ENCODE measurements at places on chromosomes 1 and 21.

GRCh38 chr1:97570691-97571090 lies 350.1 kb downstream of the DPYD start:
- no peak for DNase-seq

DNA sequence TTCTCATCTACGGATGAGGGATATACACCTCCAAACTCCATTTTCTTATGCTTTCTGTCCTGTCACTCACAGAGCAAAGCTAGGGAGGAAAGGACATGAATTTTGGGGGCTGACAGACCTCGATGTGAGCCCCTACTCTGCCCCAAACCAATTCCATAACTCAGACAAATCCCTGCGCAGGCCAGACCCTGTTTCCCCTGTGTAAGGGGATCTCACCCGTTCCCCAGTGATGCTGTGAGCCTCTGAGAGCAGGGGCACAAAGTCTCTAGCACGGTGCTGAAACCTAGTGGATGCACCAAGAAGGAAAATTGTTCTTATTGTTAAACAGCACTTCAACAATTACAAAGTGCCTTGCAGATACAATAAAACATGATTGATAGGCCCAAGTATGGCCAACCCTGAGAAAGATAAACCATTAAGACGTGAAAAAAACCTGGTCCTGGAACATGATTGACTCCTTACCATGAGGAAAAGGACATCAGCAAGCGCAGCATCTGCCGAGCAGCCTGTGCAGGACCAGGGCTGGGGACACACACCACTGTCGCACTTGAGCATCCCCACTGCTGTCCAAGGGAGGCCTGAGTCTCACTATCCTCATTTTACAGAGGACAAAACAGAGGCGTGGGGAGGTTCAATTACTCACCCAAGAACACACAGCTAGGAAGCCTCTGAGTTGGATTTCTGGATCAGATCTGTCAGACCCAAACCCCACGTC lies 137.8 kb downstream of the GLIS1 start:
- no peak for DNase-seq

GRCh38 chr1:21931171-21932093 lies 5.7 kb downstream of the HSPG2 start:
- DNase-seq: peak; percentile 56

DNA sequence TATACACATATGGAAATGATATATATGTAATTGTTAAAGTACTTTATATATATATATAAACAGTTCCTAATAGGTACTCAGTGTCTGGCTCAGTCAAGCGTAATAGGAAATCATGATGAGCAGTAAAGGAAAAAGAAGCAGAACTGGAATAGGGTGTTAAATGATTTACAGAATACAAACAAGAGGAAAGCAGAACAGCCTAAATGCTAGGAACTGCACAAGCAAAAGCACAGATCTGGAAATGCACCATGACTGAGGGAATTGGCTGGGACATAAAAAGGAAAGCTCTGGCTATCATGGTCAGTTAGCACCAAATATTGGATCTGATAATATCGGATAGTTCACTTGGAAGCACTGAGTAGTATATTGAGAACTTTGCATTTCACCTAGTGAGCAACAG lies 51.8 kb downstream of the SLC44A5 start:
- no peak for DNase-seq

GRCh38 chr21:15134701-15135470 lies 70.1 kb upstream of the NRIP1 start:
- no peak for DNase-seq

- no peak for DNase-seq
Observed at GRCh38 chr1:12436817-12437599, 181.0 kb downstream of the DHRS3 start.

DNA sequence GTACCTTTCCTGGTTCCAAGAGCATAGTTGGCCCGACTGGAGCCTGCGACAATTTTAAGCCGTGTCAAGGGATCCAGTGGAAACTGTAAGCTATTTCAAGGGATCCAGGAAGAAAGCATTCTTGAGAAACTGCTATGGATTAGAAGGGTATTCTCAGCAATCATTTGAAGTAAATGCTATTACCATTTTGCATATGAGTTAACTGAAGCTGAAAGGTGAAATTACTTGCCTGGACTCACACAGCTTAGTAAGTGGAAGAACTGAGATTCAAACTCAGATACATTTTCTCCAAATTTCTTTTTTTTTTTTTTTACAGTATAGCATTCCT lies 589 bp downstream of the ZNF684 start:
- DNase-seq: no peak

GRCh38 chr1:39301606-39302005 lies 97.1 kb downstream of the MACF1 start:
- DNase-seq: no peak

DNA sequence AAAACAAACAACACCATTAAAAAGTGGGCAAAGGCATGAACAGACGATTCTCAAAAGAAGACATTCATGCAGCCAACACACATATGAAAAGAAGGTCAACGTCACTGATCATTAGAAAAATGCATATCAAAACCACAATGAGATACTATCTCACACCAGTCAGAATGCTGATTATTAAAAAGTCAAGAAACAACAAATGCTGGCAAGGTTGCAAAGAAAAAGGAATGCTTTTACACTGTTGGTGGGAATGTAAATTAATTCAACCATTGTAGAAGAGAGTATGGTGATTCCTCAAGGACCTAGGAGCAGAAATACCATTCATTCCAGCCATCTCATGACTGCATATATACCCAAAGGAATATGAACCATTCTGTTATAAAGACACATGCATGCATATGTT lies 419.6 kb downstream of the NEGR1 start:
- no peak for DNase-seq

GRCh38 chr1:206004826-206005225 lies 1.6 kb upstream of the RAB7B start:
- no peak for DNase-seq

DNA sequence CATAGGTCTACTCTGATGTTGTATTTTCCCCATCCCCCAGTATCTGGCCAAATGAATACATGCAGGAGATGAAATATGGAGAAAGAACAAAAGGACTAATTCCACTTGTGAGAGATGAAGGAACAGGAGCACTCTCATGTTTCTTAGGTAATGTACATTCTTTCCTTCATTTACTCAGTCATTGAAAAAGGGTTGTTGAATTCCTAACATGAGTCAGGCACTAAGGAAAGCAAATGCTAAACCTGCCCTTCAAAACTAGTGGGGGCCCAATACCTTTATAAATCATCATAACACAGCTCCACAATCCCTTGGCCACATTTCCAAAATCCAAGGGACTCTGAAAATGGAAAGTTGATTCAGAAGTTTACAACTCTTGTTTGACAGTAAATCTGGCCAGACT lies 94.3 kb downstream of the DIRAS3 start:
- DNase-seq: no peak

All from NCI-H460 (cell line).